ENCODE measurements at places on chromosomes 4 and X. TPM values are rescaled to one million over a fixed set of nuclear protein-coding genes. Genes with fewer than 3 reads are reported as not detected.

Gene MAGEC2
- total RNA-seq: not detected

Gene APLN
- not detected for total RNA-seq

Gene USP38
- 25.8 TPM for total RNA-seq

DNA sequence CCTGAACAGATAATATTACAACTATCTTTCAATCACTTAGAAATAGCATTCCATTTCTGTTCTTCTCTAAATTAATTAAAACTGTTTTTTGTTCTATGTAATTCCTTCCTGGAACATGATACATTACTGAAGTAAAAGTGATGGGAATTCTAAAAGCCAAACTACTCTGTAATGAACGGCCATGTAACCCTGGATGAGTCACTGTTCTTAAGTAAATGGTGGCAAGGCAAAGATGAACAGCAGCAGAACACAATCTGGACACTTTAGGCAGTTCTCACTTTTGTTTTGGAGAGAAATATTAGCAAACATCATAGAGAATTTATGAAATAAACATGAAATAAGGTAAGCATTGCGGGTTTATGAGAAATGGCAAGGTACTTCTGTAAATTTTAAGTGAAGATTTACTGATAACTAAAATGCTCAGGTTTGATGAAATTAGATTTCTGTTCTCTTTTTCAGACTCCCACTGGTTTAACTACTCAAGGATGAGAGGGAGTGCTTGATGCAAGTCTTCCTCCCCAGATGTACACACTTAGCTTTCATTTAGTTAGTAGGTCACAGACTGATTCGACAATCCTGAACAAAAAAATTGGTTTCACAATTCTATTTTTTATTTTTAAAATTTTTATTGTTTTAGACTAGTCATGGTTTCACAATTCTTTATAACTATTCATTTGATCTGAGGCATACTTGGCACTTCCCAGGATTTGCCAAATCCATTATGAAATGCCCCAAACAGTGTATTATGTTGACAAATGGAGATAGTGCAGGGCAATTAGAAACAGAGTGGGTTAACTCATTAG lies 964 bp upstream of the GPR82 start:
- no peak overlapping the region for H3K4me3 ChIP-seq
- no peak overlapping the region for H3K27ac ChIP-seq
- no peaks in the 10 kb centered on the region for H3K36me3 ChIP-seq
- DNase-seq: no peak
- H3K27me3 ChIP-seq: no peaks in the 10 kb centered on the region
- peaks cover 30% of the 10 kb centered on the region for H3K4me1 ChIP-seq

- H3K27ac ChIP-seq: no peak overlapping the region
- no peaks in the 10 kb centered on the region for H3K36me3 ChIP-seq
- DNase-seq: peak; percentile 58
- no peak overlapping the region for H3K4me3 ChIP-seq
- peaks cover 11% of the 10 kb centered on the region for H3K4me1 ChIP-seq
Measured at GRCh38 chr4:173288296-173288695, 45.9 kb downstream of the HMGB2 start.

DNA sequence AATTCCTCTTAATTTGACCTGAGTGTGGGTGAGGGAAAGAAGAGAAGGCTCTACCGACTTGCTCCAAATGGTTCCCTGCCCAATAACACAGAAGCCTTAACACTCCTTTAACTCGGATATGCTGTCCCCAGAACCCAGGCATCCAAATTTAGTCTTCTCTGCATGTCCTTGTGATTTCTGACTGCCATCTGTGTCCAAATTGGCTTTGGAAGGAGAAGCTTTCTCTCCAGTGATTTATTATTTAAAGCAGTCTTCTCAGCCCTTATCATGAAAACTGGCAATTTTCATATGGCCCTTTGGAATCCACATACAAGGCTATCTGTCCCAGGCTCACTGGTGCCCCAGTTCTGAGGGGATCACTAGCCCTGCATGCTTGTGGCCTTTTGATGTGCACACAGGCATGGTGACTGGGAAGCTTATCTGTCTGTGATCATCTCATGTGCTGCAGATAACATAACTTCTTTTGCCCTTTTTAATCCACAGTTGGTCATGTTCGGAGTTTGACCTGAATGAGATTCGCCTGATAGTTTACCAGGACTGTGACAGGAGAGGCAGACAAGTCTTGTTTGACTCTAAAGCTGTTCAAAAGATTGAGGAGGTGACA lies 56.7 kb downstream of the FNIP2 start:
- no peak overlapping the region for H3K27ac ChIP-seq
- DNase-seq: no peak
- H3K4me3 ChIP-seq: no peak overlapping the region
- no peaks in the 10 kb centered on the region for H3K27me3 ChIP-seq
- peaks cover 36% of the 10 kb centered on the region for H3K4me1 ChIP-seq
- H3K36me3 ChIP-seq: no peaks in the 10 kb centered on the region

DNA sequence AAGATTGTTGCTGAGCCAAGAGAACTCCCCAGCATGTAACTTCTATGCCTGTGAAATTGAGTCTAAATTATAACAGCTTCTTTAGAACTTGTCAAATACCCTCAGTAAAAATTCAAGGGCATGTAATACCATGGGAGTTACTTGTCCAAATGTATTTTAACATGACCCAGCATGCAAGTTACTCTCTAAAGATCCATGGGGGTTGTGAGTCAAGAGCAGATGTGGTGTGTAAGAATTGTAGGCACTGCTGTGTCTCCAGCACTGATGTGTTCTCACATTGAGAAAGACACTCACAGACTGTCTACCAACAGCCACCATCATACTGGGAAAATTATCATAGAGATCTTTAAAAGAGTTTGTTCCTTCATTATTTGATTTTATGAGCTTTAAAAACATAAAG lies 237.4 kb upstream of the IL1RAPL1 start:
- no peaks in the 10 kb centered on the region for H3K4me1 ChIP-seq
- no peak overlapping the region for H3K4me3 ChIP-seq
- H3K27ac ChIP-seq: no peak overlapping the region
- no peaks in the 10 kb centered on the region for H3K27me3 ChIP-seq
- H3K36me3 ChIP-seq: no peaks in the 10 kb centered on the region
- DNase-seq: no peak

Gene SLC34A2
- total RNA-seq: not detected

Gene COX7B2
- not detected for total RNA-seq

Gene ZNF81
- 11.5 TPM for total RNA-seq

Gene KCND1
- total RNA-seq: 1.8 TPM

Gene AFM
- total RNA-seq: not detected

DNA sequence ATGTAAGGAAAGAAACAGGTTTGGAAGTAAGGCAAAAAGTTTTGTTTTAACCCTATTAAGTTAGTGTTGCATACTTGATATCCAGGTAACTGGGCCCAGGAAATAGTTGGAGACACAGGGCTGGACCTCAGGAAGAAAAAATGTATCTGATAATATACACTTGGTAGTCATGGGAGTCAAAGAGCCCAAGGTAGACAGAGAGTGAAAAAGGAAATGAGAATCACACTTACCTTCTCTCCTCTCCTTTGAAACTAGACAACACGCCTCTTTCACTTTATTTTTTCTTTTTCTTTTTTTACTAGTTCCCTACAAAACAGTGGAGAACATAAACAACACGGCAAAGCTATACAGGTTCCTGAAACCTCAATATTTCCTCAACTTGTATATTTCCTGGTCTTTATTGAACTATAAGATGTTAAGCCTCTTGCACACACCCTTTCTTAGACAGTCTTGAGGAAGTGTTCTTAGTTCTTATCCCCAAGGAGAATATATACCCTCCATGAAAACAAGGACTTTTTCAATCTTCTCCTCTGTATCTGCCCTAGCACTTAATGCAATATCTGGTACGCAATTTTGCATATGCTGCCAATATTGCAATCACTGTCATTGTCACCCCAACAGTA lies 27.2 kb downstream of the SYTL4 start:
- H3K4me3 ChIP-seq: no peak overlapping the region
- no peaks in the 10 kb centered on the region for H3K27me3 ChIP-seq
- H3K4me1 ChIP-seq: no peaks in the 10 kb centered on the region
- no peak overlapping the region for H3K27ac ChIP-seq
- no peaks in the 10 kb centered on the region for H3K36me3 ChIP-seq
- DNase-seq: no peak

- H3K27me3 ChIP-seq: no peaks in the 10 kb centered on the region
- DNase-seq: no peak
- no peaks in the 10 kb centered on the region for H3K4me1 ChIP-seq
- H3K4me3 ChIP-seq: no peak overlapping the region
- no peak overlapping the region for H3K27ac ChIP-seq
Measured at GRCh38 chr4:42786350-42787078, 106.0 kb upstream of the GRXCR1 start.

DNA sequence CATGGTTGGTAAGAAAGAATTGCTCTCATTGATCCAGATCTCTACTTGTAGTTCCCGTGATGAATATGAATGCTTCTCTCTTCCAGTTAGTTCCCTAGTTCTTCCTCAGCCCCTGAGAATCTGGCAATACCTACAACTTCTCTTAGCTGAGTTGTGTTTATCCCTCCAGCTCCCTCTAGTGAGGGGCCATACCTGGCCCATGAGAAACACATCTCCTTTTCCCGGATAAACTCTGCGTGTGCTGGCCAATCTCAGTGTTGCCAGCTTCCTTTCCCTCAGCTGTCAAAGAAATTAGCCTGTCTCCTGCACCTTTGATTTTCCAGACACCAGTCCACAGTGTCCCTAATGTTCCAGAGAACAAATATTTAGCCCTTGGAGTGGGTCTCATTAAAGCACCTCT lies 5.7 kb downstream of the CBLL2 start:
- H3K27ac ChIP-seq: no peak overlapping the region
- no peaks in the 10 kb centered on the region for H3K4me1 ChIP-seq
- no peak overlapping the region for H3K4me3 ChIP-seq

DNA sequence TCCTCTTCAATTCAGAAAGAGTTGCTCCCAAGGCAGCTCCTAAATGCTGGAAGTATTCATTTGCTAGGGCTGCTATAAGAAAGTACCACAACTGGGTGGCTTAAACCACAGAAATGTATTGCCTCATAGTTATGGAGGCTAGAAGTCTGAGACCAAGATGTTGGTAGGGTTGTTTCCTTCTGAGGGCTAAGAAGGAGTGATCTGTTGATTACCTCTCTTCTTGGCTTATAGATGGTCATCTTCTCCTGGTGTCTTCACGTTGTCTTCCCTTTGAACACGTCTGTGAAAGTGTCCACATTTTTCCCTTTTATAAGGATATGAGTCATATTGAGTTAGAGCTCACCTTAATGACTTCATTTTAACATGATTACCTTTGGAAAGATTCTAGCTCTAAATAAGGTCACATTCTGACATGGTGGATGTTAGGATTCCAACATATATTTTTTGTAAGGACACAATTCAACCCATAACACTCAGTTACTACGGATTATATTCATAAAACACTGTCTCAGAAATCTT lies 266.3 kb downstream of the SPATA18 start:
- no peaks in the 10 kb centered on the region for H3K36me3 ChIP-seq
- H3K4me1 ChIP-seq: no peaks in the 10 kb centered on the region
- no peaks in the 10 kb centered on the region for H3K27me3 ChIP-seq
- H3K27ac ChIP-seq: no peak overlapping the region

Gene TMEM154
- 35.2 TPM for total RNA-seq

DNA sequence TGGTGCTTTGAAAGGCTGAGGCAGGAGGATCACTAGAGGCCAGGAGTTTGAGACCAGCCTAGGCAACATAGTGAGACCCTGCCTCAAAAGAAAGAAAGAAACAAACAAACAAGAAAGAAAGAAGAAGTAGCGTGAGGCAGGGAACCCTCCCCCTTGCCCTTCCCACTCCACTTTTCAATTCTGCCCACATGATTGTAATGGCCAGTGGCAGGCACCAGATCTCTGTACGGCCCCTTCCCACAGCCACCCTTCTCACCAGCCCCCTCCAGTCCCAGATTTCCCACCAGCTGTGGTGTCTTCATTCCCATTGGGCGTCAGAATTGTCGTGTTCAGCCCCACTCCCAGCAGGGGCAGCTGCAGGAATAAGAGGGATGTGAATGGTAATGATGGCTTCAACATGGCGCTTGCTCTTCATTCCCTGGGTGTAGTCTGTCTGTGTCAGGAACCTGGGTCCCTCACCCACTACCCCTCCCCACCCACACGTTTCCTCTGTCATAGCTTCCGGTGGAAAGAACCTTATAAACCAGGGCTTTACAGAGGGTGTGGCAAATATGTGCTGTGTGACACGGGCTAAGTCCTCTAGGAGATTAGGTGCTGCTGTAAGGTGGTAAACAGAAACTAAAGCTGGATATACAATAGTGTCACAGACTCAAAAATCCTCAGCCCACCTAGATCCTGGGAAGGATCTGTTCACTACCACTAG lies at the start of gene IL2RG:
TSS of gene IL2RG (minus strand) at position 437 of the 703 bp plus-strand sequence. CDS start at position 399, 38 bp downstream.
- peaks cover 19% of the 10 kb centered on the region for H3K36me3 ChIP-seq
- H3K27ac ChIP-seq: peak within 1 kb of the TSS; percentile 96
- H3K27me3 ChIP-seq: no peaks in the 10 kb centered on the region
- H3K4me3 ChIP-seq: peak within 1 kb of the TSS; percentile 81
- peaks cover 46% of the 10 kb centered on the region for H3K4me1 ChIP-seq
- DNase-seq: peak; percentile 90

DNA sequence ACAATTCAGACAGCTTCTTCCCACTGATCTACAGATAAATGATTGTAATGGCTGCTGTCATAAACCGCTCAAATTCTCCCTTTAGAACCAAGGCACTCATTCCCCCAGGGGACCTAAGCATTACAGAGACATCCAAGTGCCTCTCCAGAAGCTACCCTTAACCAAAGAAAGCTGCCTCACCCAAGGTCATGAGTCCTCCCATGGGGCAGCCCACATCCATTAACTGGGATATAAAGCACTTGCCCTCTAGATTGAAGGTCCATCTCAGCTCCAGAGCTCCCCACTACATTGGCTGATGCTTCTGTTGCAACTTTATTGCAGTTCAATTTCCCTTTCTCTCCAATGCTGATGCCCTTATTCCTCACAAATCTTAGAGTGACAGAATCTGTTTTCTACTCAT lies 40.5 kb upstream of the DCAF8L2 start:
- no peak overlapping the region for H3K4me3 ChIP-seq
- no peaks in the 10 kb centered on the region for H3K4me1 ChIP-seq
- no peaks in the 10 kb centered on the region for H3K36me3 ChIP-seq

- no peaks in the 10 kb centered on the region for H3K36me3 ChIP-seq
- no peak for DNase-seq
- H3K27me3 ChIP-seq: no peaks in the 10 kb centered on the region
- H3K27ac ChIP-seq: no peak overlapping the region
- H3K4me1 ChIP-seq: no peaks in the 10 kb centered on the region
Measured at GRCh38 chr4:46444318-46445000, 54.5 kb upstream of the GABRA2 start.

DNA sequence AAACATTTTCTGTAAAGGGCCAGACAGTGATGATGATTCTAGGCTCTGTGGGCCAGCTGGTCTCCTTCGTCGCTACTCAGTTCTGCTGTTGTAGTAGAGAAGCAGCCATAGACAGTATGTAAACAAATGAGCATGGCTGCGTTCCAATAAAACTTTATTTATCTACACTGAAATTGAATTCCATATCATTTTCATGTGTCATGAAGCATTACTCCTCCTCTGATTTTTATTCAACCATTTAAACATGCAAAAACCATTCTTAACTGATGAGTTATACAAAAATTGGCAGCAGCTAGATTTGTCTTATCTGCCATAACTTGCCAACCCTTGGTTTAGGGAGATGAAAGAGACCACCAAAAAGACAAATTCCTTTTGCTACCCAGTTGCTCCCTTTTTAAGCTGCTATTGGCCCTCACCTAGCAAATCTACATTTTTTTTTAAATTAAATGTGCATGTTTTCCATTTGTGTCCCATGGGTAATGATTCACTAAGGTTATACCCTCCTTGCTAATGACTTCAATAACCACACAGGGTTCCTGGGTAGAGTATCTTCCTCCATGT lies 309.9 kb downstream of the DHX15 start:
- no peaks in the 10 kb centered on the region for H3K27me3 ChIP-seq
- no peaks in the 10 kb centered on the region for H3K4me1 ChIP-seq
- H3K36me3 ChIP-seq: no peaks in the 10 kb centered on the region
- H3K27ac ChIP-seq: no peak overlapping the region
- H3K4me3 ChIP-seq: no peak overlapping the region
- no peak for DNase-seq

Gene FGFR3
- 0.53 TPM for total RNA-seq
